ENCODE measurements at places on chromosomes 1 and 21.
A peak's percentile ranks its signal among the peaks of the same experiment; 100 is the strongest.

- DNase-seq, result no peak
Observed at GRCh38 chr1:119504831-119505230, 2.2 kb upstream of the HSD3B1 start.

DNA sequence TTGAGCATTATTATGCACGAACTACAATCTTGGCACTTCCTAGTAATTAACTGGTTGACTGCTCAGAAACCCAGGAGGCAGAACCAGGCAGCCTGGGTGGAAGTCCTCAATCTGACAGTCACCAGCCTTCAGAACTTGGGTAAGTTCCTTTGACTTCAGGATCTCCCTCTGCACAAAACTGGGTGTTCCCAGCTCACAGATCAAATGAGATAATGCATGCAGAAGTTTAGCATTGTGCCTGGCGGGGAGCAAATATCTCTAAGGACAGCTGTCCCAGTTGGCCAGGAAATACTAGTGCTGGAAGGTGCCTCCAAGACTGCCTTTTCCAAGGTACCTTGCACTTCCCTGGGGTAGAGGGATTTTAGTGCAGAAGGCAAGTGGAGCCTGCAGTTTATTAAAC lies 294.8 kb downstream of the PCP4 start:
- DNase-seq, result no peak

DNA sequence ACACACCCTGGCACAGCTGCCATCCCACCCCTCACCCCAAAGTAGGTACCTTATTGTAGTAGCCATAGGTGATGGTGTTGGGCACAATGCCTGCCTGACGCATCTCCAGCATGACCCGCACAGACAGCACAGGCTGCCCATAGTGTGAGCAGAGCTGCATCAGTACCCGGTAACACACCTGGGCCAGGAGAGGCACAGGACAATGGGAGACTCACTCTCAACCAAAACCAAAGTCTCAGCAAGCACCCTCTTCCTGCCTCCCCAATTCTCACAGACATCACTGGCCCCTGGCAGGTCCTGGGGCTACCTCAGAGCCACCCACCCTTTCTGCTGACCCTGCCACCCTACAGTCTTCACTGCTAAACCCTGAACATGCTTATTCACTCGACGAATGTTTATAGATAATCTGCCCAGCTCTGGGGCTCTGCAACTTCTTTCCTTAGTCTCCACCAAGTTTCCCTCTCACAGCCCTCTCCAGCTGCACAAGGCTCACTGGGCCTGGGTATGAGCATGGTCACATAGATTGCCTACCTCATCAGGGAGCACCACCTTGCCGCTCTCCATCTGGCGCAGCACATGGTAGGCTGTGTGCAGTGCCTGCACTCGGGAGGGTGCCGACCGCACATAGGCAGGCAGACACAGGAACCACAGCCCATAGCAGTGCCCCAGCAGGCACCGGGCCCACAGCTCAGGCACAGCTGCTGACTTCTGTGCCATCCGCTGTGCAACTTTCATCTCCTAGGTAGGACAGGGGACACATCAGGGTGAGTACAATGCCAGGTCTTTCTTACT lies 10.3 kb downstream of the DENND4B start:
- DNase-seq, result no peak

- no peak for DNase-seq
Observed at GRCh38 chr1:10339815-10340214, 59.0 kb upstream of the PGD start.

GRCh38 chr1:172600615-172601014 lies 58.3 kb upstream of the FASLG start:
- no peak for DNase-seq

- no peak for DNase-seq
Observed at GRCh38 chr21:34004013-34004938, 69.1 kb upstream of the MRPS6 start.

GRCh38 chr1:32044234-32044633 lies 28.5 kb upstream of the TMEM39B start:
- DNase-seq, result peak; percentile 18

GRCh38 chr1:46638921-46639320 lies 22.3 kb upstream of the MOB3C start:
- no peak for DNase-seq

GRCh38 chr1:208044589-208045462 lies 133.9 kb upstream of the CD34 start:
- no peak for DNase-seq

- DNase-seq, result no peak
Observed at GRCh38 chr1:208083016-208083714, 161.0 kb downstream of the PLXNA2 start.

DNA sequence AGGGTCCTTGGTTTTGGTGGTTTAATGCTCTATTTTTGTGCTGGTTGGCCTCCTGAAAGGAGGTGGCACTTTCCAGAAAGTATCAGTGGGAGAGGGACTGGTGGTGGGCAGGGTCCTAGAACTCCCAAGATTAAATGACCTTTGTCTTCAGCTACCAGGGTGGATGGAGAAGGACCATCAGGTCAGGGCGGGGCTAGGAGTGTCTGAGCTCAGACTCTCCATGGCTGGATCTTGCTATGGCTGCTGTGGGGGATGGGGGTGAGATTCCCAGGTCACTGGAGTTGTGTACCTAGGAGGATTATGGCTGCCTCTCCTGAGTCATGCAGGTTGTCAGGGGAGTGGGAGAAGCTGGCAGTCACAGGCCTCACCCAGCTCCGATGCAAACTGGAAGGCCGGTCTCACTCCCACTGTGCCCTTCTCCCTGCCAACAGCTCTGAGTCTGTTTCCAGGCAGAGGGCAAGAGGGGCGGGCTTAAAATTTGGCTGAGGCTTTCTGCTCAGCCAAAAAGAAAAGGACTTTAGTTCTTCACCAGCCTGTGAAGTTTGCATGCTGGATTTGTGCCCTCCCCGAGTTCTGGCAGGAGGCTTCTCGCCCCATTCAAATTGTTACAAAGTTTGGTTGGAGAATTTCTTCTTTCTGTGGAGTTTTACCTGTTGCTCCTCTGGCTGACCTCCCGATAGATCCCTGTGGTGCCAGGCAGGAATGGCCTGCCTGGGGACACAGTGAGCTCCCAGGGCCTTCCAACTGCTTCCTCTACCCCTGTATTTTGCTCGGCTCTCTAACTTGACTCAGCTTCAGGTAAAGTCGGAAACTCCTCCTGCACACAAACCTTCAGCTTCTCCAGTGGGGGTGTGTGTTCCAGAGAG lies 13.1 kb upstream of the KYAT3 start:
- no peak for DNase-seq

DNA sequence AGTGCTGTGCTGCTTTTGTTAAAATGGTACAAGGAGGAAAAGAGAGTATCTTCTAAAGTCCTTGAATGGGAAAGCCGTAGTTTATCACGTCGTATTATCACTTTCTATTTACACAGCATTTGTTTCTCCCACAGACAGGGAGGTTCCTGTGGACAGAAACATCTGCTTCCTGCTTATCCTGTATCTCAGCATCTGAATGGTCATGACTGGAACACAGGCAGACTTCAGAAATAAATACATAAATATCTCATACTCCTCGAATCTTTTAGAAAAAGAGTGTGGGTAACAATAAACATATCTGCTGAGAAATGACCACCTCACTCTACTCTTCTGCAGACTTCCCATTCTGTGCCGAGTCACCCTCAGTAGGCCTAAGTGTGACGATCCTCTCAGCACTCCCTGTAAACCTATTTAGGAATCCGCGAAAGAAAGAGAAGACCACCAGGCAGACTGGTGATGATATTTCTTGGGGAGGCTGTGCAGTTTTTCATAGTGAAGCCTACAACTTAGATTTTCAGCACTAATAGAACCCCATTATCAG lies 393.5 kb downstream of the SMYD3 start:
- DNase-seq, result no peak

DNA sequence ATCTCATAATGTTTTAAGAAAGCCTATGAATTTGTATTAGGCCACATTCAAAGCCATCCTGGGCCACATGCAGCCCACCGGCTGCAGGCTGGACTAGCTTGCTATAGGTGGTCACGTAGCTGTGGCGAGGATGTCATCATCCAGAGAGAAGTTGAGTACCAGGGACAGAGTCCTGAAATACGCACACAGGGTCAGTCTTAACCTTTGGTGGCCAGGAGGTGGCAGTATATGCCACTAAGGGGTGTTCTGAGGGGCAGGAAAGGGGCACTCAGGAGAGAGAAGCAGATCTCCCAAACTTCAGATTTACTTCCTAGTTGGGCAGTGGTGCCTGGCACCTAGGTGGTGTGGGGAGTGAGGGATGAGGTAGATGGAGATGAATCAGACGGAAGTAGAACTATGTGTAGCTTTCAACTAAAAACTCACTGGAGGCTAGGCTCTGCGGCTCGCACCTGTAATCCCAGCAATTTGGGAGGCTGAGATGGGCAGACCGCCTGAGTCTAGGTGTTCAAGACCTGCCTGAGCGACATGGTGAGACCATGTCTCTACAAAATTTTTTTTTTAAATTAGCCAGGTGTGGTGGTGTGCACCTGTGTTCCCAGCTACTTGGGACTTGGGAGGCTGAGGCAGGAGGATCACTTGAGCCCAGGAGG lies 16.3 kb upstream of the CDK18 start:
- peak; percentile 56 for DNase-seq

Measured in stimulated activated CD8-positive, alpha-beta memory T cell treated with anti-CD3 and anti-CD28 coated beads, Interleukin-4, amount 100 ng/mL, for 48 hours (primary cell).